ENCODE measurements at places on chromosomes 12 and 14.

GRCh38 chr12:126084480-126084879, 1019.2 kb downstream of the AACS start:
- DNase-seq, result no peak

DNA sequence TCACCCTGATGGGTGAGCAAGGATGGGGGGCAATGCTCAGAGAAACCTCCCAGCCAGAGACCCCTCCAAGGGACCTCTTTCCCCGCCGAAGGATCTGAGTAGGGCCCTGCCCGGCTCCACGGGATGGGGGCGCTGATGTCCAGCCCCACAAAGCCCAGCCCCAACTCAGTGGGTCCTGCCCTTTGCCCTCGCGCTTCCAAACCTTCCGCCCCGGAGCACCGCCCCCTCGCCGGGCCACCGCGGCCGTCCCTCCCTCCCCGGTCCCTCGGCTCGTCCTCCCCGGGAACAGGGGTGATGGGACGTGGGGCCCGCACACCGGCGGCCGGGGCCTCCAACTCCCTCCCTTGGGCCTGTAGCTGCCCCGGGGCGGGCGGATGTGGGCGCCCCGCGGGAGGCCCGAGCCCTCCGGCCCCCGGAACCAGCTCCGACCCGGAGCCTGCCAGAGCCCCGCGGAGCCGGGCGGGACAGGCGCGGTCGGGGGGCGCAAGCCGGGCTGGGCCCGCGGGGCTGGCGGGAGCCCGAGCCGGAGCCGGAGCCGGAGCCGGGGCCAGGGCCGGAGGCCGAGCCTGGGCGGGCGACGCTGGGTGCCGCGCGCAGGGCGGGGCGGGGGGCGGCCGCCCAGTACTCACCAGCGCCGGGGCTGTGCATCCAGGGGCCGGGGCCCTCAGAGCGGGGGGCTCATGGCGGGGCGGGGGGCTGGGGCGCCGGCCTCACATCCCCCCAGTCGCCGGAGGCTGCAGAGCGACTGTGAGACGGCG, 386 bp downstream of the HDAC7 start:
- no peak for DNase-seq

DNA sequence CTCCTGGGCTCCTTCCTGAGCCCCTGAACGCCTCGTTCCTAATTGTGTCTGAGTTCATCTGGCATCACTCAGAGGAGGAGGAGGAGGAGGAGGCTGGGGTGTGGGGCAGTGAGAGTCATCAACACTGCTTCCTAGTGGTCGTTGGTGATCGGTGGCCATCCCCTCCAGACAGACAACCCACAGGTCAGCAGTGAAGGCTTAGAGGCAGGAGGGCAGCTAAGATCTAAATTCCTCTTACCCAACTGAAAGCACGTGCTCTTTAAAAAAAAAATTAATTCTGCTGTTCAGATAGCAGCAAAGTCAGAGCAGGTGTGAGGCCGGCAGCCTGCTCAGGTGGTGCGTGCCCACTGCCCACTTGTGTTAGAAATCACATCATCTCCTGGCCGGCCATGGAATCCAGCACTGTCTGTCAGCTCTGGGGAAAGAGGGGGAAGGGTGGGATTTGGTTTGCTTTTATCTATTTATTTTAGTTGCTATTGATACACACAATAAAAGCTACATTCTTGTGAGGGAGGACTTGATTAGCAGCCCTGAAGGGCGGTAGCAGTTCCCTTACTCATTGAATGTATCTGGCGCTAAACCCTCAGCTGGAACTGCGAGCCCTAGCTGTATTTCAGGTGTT, 46.6 kb downstream of the PPP2R5C start:
- DNase-seq, result no peak

GRCh38 chr12:100706033-100706432, 88.5 kb upstream of the ANO4 start:
- DNase-seq, result no peak

DNA sequence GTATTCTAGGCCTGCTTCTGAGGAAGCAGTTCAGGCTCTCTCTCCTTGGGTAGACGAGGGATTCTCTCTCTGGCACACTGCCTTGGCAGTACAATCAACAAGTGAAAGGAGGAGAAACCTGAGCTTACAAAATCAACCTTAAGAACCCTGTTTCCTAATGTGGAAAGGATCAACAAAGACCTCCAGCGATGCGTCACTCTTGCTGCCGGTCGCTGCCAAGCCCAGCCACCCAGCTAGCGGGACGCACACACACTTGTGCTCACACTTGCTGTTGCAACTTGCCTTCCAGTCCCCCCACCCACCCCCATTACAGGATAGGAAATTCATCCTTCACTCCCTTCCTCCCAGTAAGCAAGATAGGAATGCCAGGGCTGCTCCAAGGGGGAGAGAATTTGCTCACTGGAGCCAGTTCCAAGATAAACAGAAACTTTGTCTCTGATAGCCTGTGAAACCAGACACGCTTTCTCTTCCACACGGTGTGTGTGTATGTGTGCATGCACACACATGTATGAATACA, 144.3 kb downstream of the BCL11B start:
- no peak for DNase-seq

DNA sequence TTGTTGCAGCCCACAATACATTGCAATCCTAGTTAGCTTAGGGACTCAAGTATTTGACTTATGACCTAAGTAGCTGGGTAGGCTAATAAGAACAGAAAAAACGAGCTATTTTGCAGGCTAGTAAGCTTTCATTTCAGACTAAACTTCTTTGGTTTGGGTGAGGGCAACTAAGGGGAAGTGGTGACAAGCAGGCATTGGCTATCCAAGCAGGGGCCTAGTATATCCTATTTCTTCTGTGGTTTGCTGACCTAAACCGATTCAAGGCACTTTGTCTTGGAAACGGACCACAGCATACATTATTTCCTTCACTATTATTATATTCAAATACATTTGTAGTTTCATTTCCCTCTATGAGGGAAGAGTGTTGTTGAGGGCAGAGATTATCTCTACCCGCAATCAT, 21.6 kb upstream of the SLC5A8 start:
- no peak for DNase-seq

GRCh38 chr14:79197516-79197915, 1013.8 kb downstream of the DIO2 start:
- DNase-seq, result no peak

- DNase-seq, result no peak
Observed at GRCh38 chr12:43347026-43347425, 205.0 kb downstream of the ADAMTS20 start.

DNA sequence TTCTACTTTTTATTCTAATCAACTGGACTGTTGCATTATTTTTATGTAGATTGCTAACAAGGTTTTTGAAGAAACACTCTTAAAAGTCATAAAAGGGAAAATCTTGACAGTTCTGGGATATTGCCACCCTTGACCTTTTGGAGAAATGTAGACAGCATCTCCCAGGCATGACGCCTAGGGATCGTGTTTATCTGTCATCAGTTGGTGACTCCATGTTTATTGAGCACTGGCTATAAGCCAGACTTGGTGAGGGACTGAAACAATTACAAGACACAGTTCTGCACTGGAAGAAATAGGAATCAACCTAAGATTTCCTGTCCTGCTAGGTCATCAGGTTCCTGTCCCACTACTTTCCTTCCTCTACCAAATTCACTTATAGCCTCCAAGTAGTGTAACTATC, 34.5 kb downstream of the HMGA2 start:
- no peak for DNase-seq

- no peak for DNase-seq
Observed at GRCh38 chr12:48000878-48001504, 3.3 kb downstream of the COL2A1 start.

DNA sequence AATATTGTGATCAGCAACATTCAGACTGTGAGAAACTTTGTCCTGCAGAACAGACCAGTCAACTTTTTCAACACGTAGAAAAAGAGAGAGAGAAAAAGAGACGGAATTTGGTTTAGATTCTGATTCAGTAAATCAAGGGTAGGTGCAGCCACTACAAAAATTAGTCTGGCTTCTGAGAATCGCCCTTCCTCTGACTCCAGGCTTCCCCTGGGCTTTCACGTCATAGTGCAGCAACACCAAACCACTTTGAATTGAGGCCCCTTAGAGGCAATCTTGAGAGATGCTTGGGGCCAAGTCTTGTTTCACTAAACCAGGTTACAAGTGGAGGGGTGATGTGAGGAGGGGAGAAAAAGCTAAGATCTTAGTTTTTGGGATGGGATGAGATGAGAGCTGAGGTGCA, 37.5 kb upstream of the PTGR2 start:
- no peak for DNase-seq

DNA sequence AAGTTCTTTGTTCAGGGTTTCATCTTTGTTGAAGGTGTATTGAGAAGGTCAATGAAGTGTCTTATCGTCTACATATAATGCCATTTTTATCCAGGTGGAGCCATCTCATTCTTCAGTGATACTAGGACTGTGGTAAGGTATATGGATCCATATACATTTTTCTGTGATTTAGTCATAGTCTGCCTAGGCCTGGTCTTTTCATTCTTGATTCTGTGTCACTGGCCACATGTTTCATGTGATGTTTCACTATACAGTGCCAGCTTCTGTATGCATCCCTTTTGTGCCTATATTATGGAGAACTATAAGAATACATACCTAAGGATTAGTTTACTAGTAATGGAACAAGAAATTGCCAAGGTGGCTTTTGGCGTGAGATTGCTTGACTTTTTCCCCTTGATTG, 40.5 kb downstream of the VEZT start:
- no peak for DNase-seq

Data from bone marrow (tissue), 2 donors.